Right cardiac atrium (tissue), 5 donors: ENCODE measurements at places on chromosomes 2 and 18. TPM values are rescaled to one million over a fixed set of nuclear protein-coding genes. Genes with fewer than 3 reads are reported as not detected.

GRCh38 chr2:149076863-149077412, 38.4 kb downstream of the LYPD6B start:
- DNase-seq: no peak

DNA sequence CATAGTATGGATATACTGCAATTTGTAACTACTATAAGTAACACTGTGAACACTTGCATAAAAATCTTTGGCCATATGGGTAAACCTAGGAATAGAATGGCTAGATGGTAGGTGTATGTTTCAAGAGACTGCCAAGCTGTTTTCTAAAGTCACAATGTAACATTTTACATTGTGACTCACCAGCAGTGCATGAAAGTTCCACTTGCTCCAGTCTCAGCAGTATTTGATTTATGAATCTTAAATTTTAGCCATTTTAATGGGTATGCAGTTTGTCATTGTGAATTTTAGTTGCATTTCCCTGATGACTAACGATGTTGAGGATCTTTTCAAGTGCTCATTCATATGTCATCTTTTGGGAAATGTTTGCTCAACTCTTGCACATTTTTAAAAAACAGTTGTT, 86.1 kb downstream of the FARSB start:
- no peak for DNase-seq

IMPACT gene
- total RNA-seq: 29.8 TPM

DNA sequence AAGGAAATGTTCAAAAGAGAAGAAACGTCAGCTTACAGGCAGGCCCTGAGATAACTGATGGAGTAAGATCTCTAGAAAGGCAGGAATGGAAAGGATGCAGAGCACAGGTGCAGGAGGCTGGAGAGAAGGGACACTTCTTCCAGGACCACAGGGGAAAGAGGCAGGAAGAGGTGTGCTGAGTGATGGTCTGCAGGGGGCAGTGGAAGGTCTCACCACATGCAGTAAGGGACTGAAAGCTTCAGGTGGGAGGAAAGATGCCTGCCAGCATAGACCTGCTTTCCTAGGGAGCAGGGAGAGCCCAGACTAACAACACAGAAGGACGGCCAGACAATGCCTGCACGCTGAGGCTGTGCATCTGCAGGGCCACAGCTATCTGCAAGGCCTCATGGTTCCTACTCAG, 156.8 kb downstream of the L3MBTL4 start:
- no peak for DNase-seq

DNA sequence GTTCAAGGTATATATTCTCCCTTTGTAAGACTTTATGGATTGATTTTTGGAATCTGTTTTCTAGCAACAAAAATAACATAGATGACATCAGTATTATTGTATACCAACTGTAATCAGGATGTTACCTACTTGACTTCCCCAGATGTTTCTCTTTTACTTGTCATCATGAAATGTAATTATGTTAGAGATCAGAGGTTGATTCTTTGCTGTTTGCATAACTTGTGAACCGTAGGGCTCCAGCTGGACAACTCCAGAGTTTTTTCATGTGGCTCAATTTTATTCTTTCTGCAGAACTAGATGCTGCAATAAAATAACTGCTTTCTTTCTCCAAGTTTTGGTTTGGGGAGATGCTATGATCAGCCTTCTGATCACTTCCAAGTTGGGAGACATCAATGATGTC, 58.1 kb downstream of the SPOPL start:
- DNase-seq: no peak
